Fibroblast of upper back skin (primary cell): ENCODE measurements at places on chromosomes 4 and X.

- DNase-seq, result no peak
These were observed 34.8 kb downstream of the ZNF185 start for GRCh38 chrX:152932598-152933175.

GRCh38 chr4:54082168-54082567 is 17.8 kb upstream of the CHIC2 start:
- DNase-seq, result peak; percentile 99

GRCh38 chr4:23773884-23774636 is 115.8 kb downstream of the PPARGC1A start:
- DNase-seq, result no peak

DNA sequence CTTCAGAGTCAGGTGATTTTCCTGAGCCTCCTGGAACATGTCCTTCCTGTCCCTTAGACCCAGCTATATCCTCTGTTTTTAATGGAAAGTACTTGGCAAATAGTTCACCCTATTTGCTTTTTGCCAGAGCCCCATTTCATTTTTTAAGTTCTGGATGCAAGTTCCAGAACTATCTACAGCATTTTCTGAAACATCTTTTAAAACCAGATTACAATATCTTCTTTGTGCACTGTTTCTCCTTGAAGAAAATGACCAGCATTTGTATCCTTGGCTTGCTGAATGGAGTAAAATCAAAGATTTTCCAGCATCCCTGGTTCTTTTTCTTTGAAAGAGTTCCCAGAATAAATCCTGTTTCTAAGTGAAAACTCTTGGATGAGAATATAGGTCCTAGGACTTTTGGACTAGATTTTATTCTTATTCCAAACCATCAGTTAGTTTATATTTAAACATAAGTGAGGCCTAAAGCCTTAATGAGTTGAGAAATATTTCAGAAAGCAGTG is 224.3 kb downstream of the ANK2 start:
- DNase-seq, result no peak

DNA sequence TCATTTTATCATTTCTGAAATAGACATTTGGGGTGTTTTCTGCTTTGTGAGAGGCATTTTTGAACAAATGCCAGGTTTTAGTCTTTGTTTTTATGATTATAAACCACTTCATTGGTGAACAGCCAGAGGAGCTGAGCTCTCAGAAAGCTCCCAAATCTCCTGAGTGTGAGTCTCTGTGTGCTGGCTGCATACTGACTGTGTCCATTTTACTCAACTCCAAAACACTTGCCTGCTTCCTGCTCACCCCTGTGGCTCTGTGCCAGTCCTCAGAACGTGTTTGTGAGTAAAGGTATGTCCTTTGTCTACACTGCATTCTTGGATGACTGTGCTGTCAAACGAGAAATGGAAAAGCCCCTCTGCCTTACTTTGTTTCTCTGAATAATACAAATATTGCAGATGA is 5.4 kb upstream of the LRAT start:
- no peak for DNase-seq

- no peak for DNase-seq
These were observed 70.4 kb downstream of the SHROOM2 start for GRCh38 chrX:9856588-9856987.

- no peak for DNase-seq
These were observed 32.3 kb downstream of the AFF1 start for GRCh38 chr4:86967073-86967472.

- no peak for DNase-seq
These were observed 397.9 kb downstream of the TMA16 start for GRCh38 chr4:163892417-163892816.
